ENCODE measurements at places on chromosomes 11 and 22. TPM values are rescaled to one million over a fixed set of nuclear protein-coding genes. Genes with fewer than 3 reads are reported as not detected.

- peaks cover 29% of the 10 kb centered on the region for H3K27me3 ChIP-seq
- no peak overlapping the region for H3K4me3 ChIP-seq
Observed at GRCh38 chr11:120153221-120153620, 15.3 kb upstream of the TRIM29 start.

- peak overlapping the region; percentile 96 for H3K4me3 ChIP-seq
- DNase-seq = peak; percentile 83
- H3K27ac ChIP-seq = peak overlapping the region; percentile 97
- peaks cover 28% of the 10 kb centered on the region for H3K36me3 ChIP-seq
- no peaks in the 10 kb centered on the region for H3K27me3 ChIP-seq
- peaks cover 24% of the 10 kb centered on the region for H3K4me1 ChIP-seq
Observed at GRCh38 chr11:34053161-34053686, 1.7 kb downstream of the CAPRIN1 start.

GRCh38 chr11:91459840-91460239 lies 764.8 kb upstream of the FAT3 start:
- H3K36me3 ChIP-seq = no peaks in the 10 kb centered on the region
- H3K27me3 ChIP-seq = no peaks in the 10 kb centered on the region
- H3K27ac ChIP-seq = no peak overlapping the region
- no peak for DNase-seq
- no peaks in the 10 kb centered on the region for H3K4me1 ChIP-seq
- no peak overlapping the region for H3K4me3 ChIP-seq

DNA sequence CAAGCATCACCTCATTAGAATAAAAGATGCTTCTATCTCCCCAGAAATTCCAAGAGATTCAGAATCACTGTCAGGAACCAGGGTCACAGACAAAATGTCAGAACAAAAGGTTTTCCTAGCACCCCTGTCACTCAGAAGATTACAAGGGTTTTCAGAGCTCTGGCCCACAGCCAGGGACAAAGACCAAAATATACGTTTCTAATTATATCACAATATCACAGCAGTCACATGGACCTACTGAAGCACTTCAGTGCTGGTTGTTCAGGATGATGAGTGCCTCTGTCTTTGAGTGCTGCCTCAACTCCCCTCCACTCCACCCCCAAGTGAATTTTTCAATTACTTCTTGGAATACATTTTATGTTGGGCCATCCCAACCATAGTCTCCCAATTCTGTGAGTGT lies 21.9 kb upstream of the RTL6 start:
- no peak overlapping the region for H3K27ac ChIP-seq
- no peak overlapping the region for H3K4me3 ChIP-seq
- H3K4me1 ChIP-seq = no peaks in the 10 kb centered on the region
- no peaks in the 10 kb centered on the region for H3K36me3 ChIP-seq

MMP26 gene
- total RNA-seq = not detected

DNA sequence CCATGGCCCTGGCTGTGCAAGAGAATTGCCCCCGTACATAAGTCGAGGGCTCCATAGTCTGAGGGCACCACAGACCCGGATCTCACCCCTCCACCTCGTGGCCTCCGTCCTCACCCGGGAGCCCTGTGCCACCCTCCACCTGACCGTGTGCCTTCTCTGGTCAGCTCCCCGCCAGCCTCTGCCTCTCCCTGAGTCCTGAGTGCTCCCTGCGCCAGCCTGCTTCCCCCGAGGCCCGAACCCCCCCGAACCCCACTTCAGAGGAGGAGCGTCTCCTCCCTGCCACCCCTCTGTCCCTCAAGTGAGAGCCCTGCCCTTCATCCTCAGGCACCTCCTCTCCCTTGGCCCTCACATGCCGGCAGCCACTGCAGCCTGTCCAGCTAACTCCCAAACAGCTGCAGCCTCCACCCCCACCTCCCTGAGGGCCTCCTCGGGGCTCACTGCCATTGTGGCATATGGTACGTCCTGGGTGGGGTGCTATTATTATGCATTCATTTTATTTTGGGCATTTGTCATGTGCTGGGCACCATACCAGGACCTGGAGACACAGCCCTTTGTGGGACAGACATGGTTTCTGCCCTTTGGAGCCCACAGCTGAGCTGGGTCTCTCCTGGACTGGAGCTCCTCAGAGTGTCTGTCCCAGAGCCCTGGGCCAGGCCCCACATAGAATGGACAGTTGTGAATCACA lies 67.2 kb downstream of the MYO7A start:
- H3K27me3 ChIP-seq = no peaks in the 10 kb centered on the region
- no peak overlapping the region for H3K4me3 ChIP-seq
- H3K27ac ChIP-seq = no peak overlapping the region

GRCh38 chr11:42779555-42779954 lies 532.2 kb upstream of the API5 start:
- H3K4me3 ChIP-seq = no peak overlapping the region
- H3K36me3 ChIP-seq = no peaks in the 10 kb centered on the region
- no peaks in the 10 kb centered on the region for H3K27me3 ChIP-seq

GRCh38 chr11:16606784-16607674 lies 131.4 kb upstream of the C11orf58 start:
- peaks cover 24% of the 10 kb centered on the region for H3K4me1 ChIP-seq
- no peaks in the 10 kb centered on the region for H3K36me3 ChIP-seq
- peaks cover 55% of the 10 kb centered on the region for H3K27me3 ChIP-seq
- peak overlapping the region; percentile 56 for H3K4me3 ChIP-seq
- no peak overlapping the region for H3K27ac ChIP-seq

GRCh38 chr11:78428773-78429172 lies 11.2 kb upstream of the GAB2 start:
- no peak for DNase-seq
- no peaks in the 10 kb centered on the region for H3K27me3 ChIP-seq
- H3K4me3 ChIP-seq = no peak overlapping the region
- peaks cover 17% of the 10 kb centered on the region for H3K4me1 ChIP-seq
- H3K36me3 ChIP-seq = peaks cover 8% of the 10 kb centered on the region

All from activated naive CD4-positive, alpha-beta T cell treated with anti-CD3 and anti-CD28 coated beads for 36 hours (primary cell).